Glutamatergic neuron (in vitro differentiated cells): ENCODE measurements at places on chromosomes 5 and 9. TPM values are rescaled to one million over a fixed set of nuclear protein-coding genes. Genes with fewer than 3 reads are reported as not detected.

The LMX1B gene
- 0.27 TPM for total RNA-seq

The TEX53 gene
- not detected for total RNA-seq

The FAM153A gene
- not detected for total RNA-seq

The FGF18 gene
- total RNA-seq: 26.3 TPM

The NOXA1 gene
- total RNA-seq: 2.6 TPM

DNA sequence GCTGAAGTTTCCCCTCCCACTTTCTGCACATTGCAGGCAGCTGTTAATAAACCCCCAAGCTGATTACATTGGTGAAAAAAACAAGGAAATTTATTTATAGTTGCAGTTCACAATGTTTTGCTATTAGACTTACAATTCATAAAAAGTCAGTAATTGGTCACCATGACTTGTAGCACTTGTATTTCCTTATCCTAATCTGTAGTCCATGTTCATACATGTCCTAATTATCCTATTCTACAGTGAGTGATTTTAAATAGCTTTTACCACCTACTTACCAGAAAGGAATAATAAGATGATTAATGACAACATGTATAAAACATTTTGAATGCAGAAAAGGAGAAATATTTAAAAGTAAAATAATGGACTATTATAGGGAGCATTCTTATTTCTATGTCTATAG, 760.0 kb upstream of the RIOK2 start:
- no peak for DNase-seq
